ENCODE measurements at places on chromosomes 12 and 14. TPM values are rescaled to one million over a fixed set of nuclear protein-coding genes. Genes with fewer than 3 reads are reported as not detected.

Gene PLA2G1B
- not detected for total RNA-seq

Gene NEUROD4
- total RNA-seq: 0.06 TPM

Gene KRT82
- not detected for total RNA-seq

Gene TMPRSS12
- not detected for total RNA-seq

DNA sequence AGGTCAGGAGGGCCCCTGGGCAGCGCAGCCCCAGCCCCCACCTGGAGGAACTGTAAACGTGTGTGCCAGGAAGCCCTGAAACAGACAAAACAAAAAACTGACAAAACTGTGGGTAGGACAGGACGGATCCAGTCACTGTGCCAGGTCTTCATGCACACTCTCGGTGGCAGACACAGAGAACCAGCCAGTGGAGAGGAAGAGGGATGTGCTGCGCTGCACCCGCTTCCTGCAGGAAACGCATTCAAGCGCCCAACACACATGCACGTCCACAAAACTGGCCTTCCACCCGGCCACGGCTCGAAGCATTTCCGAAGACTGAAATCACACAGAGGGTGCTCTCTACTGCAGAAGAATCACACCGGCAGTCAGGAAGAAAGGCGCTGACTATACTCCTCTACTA, 16.9 kb downstream of the BRF1 start:
- no peak for DNase-seq

- peak; percentile 16 for DNase-seq
Measured at GRCh38 chr14:72892879-72893635, 844 bp downstream of the DPF3 start.

GRCh38 chr12:25365340-25365730, 114.6 kb upstream of the KRAS start:
- no peak for DNase-seq

DNA sequence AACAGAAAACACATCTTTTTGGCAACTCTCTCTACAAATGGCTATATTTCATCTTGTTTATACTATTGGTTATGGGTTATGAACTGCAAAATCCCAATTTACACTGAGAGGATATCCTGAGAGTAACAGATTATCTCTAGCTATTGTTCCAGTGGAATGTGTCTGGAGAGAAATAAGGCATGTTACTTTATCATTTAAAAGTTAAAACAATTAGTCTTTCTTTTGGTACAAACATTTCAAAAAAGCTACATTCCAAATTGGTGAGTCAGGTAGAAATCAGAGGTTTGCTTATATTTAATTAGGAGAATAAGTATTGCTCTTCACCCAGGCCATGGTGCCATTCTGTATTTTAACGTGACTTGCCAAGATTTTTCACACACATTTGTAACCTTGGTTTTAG, 411.6 kb downstream of the CCER1 start:
- no peak for DNase-seq

- peak; percentile 10 for DNase-seq
Measured at GRCh38 chr14:22231018-22231417, 358.0 kb downstream of the DAD1 start.

GRCh38 chr12:26768611-26769603, 64.1 kb downstream of the ITPR2 start:
- no peak for DNase-seq

GRCh38 chr14:79639613-79640012, 571.7 kb downstream of the DIO2 start:
- no peak for DNase-seq

DNA sequence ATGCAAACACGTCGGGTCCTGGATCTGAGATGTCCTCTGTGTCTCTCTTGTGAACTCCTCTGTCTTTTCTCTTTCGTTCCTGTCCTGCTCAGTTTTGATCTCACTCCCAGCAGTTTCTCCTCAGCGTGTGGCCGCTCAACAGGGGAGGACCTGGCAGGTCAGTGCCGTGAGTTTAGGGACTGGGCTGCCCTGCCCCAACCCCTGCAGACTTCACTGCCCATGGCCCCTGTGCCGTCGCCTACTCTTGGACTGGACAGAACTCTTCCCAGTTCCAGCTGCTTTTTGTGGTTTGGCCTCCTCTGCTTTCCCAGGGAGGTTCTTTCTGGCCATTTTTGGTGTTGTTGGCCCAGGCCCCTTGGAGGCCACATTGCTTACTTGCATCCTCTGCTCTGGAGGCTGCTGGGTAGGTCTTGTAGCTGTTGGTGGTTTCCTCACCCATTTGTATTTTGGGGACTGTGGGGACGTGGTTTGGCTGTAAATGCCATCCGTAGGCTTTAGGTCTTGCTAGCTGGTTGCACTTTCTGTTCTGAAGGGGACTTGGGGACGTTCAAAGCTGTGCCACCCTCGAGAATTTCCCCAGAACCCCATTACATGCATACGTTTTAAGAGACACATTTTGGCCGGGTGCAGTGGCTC, 20.0 kb upstream of the DNAH10 start:
- DNase-seq: no peak

GRCh38 chr12:3242199-3242863, 165.2 kb downstream of the TSPAN9 start:
- DNase-seq: no peak

DNA sequence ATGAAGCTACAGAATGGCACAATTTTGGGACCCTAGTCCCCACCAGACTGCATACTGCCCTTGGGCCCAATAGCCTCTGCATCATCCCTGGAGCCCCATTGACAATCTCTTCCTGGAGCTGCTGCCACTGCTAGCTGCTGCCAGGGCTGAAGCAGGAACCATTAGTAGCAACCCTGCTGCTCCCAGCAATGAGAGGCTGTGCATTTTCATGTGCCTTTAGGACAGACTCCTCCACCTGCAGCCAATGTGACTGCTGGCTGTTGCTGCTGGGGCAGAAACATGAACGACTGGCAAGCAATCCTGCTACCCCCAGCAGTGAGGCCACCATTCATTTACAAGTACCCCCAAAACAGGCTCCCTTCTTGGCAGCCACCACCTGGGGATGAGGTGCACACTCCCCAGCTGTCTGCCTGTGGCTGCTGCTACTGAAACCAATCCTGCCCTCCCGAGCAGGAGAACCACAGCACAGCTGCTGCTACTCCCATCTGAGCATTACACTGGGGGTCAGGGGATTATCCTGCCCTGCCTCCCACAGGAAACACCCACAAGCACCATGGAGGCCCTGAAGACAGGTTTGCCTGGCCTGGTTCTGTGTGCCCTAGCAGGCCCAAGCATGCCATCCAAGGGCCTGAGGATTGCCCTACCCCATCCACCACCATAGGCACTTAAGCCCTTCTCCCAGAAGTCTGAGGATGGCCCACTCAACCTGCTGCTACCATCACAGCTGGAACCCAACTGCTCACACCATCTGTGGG, 181.0 kb downstream of the MYRFL start:
- no peak for DNase-seq

- DNase-seq: no peak
Measured at GRCh38 chr14:98914942-98915341, 357.1 kb downstream of the BCL11B start.

DNA sequence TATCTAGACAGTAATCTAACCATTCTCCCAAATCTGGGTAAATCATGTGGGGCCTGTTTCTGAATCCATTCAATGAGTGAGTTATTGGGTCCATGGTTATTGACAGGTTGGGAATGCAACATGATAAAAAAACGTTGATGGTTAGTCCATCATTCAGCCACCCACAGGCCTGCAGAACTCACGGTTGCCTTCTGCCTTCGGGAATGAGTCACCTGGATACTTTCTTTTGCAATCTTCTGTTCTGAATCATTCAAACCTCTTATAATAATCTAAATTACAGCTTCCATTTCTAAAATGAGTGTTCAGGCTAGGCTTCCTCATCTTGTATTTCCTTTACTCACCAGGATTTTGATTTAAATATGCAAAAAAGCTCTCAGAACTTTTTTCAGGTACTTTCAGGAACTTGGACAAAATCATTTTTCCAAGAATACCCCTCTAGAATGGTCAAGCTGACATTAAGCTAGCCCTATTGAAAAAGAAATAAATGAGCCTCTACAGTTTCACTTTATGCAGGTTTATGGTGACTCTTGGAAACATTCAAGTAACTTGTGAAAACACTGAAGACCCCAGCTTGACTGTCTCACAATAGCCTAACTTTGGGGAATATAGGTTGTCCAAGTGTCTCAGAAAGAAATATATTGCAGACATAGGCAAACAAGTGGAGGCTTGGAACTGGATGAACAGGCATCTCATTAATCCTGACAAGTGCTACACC, 94.4 kb downstream of the KCNK10 start:
- no peak for DNase-seq

GRCh38 chr12:112927475-112927874, 10.8 kb upstream of the OAS3 start:
- no peak for DNase-seq

DNA sequence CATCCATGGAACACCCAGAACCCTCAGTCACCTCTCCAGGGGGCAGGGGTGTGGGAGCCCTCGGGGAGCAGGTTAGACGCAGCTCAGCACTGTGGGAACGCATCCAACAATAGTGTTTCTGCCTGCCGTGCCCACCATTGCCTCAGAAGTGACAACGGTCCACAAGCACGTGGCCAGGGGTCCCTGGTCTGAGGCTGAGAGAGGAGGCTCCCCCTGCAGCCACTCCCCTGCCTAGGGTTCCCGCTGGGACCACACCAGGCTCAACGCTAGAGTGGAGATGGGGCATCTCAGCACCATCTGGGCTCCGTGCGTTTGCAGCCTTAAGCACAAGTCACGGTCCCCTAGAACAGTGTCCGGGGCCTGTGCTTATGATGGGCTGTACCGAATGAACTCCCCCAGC, 62.7 kb downstream of the TESC start:
- no peak for DNase-seq

GRCh38 chr12:22477894-22478287, 66.5 kb downstream of the C2CD5 start:
- DNase-seq: no peak

- no peak for DNase-seq
Measured at GRCh38 chr12:111791507-111791906, 24.8 kb downstream of the ALDH2 start.

DNA sequence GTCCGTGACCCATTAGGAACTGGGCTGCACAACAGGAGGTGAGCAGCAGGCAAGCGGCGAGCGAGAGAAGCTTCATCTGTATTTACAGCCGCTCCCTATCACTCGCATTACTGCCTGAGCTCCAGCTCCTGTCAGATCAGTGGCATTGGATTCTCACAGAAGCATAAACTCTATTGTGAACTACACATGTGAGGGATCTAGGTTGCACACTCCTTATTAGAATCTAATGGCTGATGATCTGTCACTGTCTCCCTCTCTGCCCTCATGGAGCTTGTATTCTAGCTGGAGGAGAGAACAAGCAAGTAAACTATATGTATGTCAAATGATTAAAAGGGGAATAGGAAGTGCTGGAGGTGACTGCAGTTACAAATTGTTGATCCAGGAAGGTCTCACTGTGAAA, 479.1 kb downstream of the EGLN3 start:
- no peak for DNase-seq

- DNase-seq: peak; percentile 10
Measured at GRCh38 chr12:905261-906031, 44.0 kb downstream of the RAD52 start.

- no peak for DNase-seq
Measured at GRCh38 chr12:40110586-40110985, 4.7 kb upstream of the SLC2A13 start.

DNA sequence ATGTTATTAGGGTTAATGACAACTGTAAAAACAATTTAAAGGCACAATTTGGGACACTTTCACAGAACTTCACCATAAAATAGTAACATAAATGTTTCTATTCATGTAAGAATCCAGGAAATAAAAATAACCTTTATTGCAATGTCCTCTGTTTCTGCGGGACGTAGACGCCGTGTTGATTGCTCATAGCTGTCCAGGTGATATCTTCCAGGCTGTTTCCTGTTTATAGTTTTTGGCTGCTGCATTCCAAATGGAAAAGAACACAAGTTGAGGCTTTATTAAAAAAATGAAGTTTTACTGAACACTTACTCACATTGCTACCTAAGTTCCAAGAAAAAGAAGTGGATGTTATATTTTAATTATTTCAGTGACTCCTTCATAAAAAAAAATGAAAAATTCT, 58.6 kb downstream of the ABCC9 start:
- DNase-seq: no peak

GRCh38 chr12:118827606-118828005, 153.7 kb upstream of the SRRM4 start:
- DNase-seq: no peak

DNA sequence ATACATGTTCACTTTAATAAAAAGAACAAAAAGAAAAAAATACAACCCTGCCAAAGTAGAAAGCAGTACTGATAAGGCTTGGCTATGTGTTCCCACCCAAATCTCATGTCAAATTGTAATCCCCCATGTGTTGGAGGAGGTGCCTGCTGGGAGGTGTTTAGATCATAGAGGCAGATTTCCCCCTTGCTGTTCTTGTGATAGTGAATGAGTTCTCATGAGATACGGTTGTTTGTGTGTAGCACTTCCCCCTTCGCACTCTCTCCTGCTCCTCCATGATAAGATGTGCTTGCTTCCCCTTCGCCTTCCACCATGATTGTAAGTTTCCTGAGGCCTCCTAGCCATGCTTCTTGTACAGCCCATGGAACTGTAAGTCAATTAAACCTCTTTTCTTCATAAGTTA, 59.9 kb downstream of the USP15 start:
- DNase-seq: no peak
